CD4-positive, alpha-beta T cell treated with Interleukin-6 for 4 hours (primary cell): ENCODE measurements at places on chromosomes 12 and 14.

- no peak for DNase-seq
Observed at GRCh38 chr12:131034631-131035244, 81.0 kb downstream of the ADGRD1 start.

GRCh38 chr14:69895109-69895508 lies 15.9 kb downstream of the SMOC1 start:
- DNase-seq, result no peak

DNA sequence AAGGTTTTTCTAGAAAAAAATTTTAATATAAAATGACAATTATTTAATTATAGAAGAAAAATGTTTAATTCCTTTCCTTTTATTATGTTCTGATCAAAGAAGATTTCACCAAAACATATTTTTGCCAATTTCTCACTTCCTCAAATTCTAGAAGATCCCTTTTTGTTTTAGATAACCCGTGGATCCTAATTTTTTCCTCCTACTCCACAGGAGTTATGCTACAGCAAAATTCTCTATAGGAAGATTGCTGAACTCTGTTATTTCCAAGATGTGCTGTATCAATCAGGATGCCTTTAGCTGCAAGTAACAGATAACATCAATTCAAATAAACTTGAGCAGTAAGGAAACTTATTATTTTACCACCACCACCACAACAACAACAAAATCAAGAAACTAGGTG lies 3.8 kb upstream of the SNX6 start:
- DNase-seq, result no peak

DNA sequence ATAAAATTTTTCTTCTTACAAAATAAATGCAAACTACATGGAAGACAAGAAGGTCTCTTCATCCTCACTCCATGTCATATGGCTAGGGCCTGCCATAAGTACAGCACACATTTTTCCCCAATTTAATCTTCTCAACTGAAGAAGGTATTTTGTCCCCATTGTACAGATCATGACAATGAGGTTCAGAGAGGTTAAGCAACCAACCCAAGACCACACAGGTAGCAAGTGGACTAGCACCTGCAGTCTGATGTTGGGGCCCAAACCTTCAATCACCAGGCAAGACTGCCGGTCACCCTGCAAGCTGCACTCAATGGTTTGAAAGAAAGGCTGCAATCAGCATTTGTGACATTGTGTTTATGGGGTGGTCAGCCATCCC lies 6.5 kb upstream of the MEG3 start:
- no peak for DNase-seq

DNA sequence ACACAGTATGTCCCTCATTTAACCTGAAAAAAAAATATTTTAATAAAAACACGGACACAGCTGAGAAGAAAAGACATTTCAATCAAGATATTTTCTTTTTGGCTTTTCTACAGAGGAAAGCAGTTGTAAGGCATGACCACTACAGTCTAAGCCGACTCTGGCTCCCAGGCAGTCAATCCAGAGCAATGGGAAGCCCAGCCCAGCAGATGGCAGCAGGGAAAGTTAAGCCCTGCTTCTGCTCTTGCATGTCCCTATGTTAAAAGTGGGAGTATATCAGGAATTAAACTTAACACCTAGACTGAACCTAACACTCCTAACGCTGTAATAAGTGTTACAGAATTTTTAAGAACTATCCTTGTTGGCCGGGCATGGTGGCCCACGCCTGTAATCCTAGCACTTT lies 19.5 kb upstream of the HAL start:
- peak; percentile 16 for DNase-seq

GRCh38 chr12:111573476-111573875 lies 25.6 kb downstream of the ATXN2 start:
- DNase-seq, result no peak

DNA sequence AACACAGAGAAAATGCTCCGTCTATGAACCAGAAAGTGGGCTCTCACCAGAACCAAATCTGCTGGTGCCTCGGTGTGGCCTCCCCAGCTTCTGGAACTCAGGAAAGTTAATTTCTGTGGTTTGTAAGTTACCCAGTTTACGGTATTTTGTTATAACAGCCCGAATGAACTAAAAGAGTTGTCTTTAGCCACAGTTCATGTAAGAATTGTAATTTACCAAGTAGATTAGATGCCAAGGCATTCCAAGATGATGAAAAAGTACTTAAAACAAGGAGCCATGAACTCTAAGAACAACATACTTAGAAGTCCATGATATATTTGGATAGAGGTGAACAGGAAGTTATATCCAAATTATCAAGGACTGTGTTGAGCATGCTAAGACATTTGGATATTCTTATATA lies 259.9 kb upstream of the GARIN6 start:
- no peak for DNase-seq

- peak; percentile 88 for DNase-seq
Observed at GRCh38 chr14:51860164-51860824, at the start of gene GNG2. Gene GNG2 (plus strand): TSS chr14:51860612. CDS start chr14:51950679, 90,067 bp downstream.

DNA sequence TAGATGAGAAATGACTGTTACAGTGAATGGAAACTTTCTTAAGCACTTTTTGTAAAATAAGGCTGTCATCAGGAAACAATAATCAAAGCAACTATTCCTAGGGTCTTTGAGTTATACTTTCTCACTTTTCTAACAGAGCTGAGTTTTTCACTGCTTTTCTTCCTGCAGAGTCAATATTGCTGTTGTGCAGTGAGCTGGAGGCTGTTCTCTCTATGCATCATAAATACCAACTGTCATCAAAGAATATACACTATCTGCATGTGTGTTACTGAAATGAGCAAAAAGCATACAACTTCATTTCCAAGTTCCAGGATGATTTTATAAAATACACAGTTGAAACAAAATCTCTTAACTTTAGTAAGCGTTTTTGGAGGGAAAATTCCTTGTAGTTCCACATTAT lies 110.4 kb upstream of the CPSF6 start:
- no peak for DNase-seq

GRCh38 chr12:111775205-111776193 lies 8.8 kb downstream of the ALDH2 start:
- DNase-seq, result peak; percentile 9

GRCh38 chr14:101719708-101720107 lies 41.8 kb upstream of the PPP2R5C start:
- no peak for DNase-seq

- no peak for DNase-seq
Observed at GRCh38 chr14:78162202-78162601, 8.0 kb upstream of the NRXN3 start.

DNA sequence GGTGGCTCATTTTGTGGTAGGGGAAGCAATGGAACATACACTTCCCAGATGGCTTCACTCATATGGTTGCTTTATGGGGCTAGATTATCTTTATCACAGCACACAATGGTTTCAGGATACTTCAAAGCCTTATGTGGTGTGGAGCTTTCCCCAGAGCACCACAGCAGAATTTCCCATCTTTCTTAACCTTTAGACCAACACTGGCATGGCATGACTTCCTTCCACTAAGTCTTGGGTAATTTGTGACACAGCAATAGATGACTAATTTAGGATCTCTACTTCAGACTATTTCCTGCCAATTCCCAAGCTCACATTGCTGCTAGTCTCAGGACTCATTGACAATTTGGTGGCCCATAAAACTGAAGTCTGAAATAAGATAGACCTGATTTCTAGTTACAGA lies 36.9 kb upstream of the DCN start:
- no peak for DNase-seq

DNA sequence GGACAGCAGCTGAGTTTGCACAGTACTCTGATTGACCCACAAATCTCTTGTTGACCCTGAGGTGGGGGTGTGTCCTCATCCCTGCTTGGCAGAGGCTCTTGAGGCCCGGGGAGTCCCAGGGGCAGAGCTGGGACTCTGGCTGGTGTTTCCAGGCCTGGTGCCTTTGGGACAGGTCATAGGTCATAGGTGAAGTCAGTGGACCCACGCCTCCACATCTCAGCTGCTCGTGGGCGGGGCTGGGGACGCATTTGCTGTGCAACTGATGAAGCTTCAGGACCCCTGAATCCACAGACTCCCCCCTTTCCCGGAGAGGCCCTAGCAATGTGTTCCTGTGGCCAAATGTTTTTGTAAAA lies 408 bp upstream of the CACNA2D4 start:
- no peak for DNase-seq

GRCh38 chr12:121792607-121793439 lies 665 bp downstream of the RHOF start:
- DNase-seq, result peak; percentile 63

- no peak for DNase-seq
Observed at GRCh38 chr12:109830718-109831117, 2.5 kb downstream of the TRPV4 start.

DNA sequence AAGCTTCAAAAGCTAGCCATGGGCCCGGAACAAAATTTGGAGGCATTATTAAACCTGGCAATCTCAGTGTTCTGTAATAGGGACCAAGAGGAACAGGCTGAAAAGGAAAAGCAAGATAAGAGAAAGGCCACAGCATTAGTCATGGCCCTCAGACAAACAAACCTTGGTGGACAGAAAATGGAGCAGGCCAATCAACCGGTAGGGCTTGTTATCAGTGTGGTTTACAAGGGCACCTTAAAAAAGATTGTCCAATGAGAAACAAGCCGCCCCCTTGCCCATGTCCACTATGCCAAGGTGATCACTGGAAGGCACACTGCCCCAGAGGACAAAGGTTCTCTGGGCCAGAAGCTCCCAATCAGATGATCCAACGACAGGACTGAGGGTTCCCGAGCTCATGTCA lies 653.9 kb upstream of the TMEM132C start:
- no peak for DNase-seq

DNA sequence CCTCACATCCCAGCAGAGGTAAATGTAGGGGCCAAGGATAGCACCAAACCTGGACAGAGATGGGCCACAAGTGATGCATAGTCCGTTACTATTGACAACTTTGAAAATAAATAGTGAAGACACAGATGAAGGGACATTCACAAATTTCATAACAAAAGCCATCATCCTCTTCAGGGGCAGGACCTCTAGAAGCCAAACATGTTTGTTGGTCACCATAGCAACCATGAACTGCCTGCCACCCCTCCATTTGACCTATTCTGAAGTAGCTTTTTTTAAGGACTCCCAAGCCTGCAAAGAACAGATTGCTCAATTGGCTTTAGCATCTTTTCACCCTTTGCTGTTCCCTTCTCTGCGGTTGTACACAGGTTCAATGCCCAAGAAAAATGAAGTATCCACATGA lies 35.7 kb upstream of the MDM1 start:
- DNase-seq, result no peak

- no peak for DNase-seq
Observed at GRCh38 chr14:32846821-32847365, 91.8 kb upstream of the NPAS3 start.

GRCh38 chr12:16636435-16637055 lies 30.6 kb upstream of the LMO3 start:
- DNase-seq, result no peak

DNA sequence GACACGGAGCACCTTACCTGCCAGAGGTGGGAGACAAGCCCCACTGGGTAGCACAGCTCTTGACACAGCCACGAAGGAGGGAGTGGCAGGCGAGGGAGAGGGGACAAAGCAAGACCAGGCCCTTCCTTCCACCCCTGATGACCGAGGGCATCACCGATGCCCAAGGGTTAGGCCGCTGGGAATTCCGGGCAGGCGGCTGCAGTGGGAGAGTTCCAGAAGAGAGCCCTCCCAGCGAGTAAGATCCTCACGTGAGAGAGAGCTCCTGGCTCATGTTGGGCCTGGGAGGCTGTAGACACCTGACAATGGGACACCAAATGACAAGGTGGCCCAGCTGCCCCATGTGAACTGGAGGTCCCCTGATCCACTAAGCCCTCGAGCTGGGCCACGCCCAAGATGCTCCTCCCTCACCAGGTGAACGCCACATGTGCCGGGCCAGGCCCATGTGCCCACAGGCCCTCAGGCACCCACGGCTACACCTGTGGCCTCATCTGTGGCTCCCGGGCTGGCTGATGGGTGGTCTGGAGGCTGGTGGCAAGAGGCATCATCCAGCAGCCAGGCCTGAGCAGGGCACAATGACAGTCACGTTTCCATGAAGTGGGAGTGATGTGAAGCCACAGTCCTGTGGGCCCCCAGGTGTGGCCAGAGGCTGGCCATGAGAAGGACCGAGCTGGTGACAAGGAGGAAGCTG lies 32.1 kb upstream of the C14orf180 start:
- no peak for DNase-seq

GRCh38 chr14:65255583-65256461 lies 153.5 kb upstream of the MAX start:
- peak; percentile 16 for DNase-seq

DNA sequence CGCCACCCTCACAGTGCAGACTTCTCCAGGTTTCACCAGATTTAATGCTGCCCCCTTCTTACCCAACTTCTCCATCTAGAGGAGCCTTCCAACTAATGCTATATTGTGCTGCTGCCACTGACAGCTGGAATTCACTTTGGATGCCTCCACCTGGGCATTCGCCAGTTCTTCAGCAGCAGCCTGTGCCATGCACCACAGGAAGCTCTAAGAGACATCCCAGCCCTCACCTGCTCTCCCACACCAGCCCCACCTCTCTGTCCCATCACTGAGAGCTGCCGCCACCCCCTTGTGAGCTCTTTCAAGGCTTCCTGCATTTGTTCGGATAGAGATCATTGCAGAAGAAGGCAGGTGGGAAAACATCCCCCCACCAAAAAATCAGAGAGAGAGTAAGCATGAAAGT lies 4.6 kb upstream of the KRT2 start:
- DNase-seq, result no peak

DNA sequence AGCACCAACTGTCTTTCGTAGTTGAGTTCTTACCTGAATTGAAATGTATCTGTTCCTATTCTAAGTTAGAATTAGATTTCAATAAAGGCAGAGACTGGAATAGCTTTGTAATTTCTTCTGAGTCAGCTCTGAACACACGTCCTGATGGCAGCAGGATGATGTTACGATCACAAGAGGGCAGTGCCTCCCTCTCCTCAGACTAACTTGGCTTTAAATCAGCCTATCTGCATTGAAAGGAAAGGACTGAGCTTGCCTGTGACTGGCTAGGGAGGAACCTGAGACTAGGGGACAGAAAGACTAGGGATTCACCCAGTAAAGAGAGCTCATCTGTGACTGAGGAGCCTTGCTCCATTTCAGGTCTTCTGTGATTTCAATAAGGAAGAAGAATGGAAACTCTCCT lies 323.7 kb upstream of the OR4E1 start:
- peak; percentile 52 for DNase-seq

DNA sequence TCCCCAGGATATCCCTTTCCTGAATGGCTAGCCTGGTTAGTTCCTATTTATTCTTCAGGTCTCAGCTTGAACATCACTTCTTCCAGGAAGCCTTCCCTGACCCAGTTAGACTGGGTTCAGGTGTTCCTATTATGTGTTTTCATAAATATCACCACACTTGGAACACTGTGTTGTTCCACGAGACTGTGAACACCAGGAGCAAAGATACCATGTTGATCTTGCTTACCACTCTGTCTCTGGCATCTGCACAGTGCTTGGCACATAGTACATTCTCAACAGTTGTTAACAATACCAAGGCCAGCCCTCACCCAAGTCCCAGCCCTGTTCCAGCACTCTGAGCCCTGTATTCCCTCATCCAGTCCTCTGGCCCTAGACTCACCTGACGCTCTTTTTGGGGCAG lies 13.7 kb upstream of the ZNF385A start:
- DNase-seq, result no peak

- DNase-seq, result no peak
Observed at GRCh38 chr14:78581229-78581628, 411.1 kb downstream of the NRXN3 start.

GRCh38 chr14:106657460-106657859 lies 1131.1 kb downstream of the TMEM121 start:
- peak; percentile 76 for DNase-seq
